ENCODE measurements at places on chromosomes 7 and 10.

GRCh38 chr7:21912305-21912704 is 33.4 kb downstream of the CDCA7L start:
- DNase-seq = no peak

GRCh38 chr7:24054236-24054635 is 229.8 kb upstream of the NPY start:
- no peak for DNase-seq

GRCh38 chr10:78774999-78775711 is 293.6 kb upstream of the ZMIZ1 start:
- DNase-seq = no peak

GRCh38 chr7:107955394-107955793 is 47.6 kb downstream of the LAMB1 start:
- no peak for DNase-seq

GRCh38 chr10:36349445-36350078 is 707.5 kb upstream of the FZD8 start:
- DNase-seq = no peak

DNA sequence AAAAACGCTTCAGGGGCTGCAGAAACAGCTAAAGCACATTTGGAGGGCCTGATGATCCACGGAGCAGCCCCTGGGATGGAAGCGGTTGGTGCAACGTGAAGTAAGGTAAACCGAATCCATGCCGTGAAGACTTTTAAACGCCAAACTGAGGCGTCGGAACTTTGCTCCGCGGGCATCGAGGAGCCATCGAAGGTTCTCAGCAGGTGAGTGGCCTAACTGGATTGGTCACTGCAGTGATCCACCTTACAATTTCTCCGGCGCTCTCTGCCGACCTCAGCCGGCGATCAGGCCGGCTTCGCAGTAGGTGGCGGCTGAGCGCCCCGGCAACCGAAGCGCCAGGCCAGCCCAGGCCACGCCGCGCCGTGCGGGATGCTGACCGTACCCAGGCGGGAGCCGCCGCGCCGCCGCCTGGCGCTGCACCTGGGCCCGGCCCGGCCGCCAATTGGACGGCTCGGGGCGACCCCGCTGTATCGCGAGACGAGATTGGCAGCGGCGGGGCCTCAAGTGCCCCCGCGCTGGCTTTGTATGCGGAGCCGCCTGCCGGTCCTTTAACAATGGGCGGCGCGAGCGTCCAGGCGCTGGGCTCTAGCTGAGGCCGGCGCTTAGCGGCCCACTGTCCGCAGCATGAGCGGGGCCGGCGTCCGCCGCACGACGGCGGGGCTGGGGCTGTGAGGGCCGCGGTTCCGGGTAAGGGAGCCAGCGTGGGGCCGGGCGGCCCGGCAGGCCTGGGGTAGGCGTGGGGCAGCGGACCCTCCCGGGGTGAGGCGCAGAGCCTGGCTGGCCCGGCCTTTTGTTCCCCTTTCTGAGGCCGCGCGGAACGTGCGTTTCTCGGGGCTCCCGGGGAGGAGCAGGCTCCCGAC is at the start of gene CCNJ:
Gene CCNJ, plus strand, starts transcription at position 551 of the 860 bp plus-strand sequence. CDS start 811 bp downstream, outside the sequence.
- peak; percentile 89 for DNase-seq

- no peak for DNase-seq
Observed at GRCh38 chr7:73876973-73877372, 16.0 kb downstream of the TMEM270 start.

GRCh38 chr7:87188930-87189329 is 30.6 kb downstream of the TMEM243 start:
- no peak for DNase-seq

GRCh38 chr7:107404740-107405537 is 64.9 kb upstream of the GPR22 start:
- no peak for DNase-seq

DNA sequence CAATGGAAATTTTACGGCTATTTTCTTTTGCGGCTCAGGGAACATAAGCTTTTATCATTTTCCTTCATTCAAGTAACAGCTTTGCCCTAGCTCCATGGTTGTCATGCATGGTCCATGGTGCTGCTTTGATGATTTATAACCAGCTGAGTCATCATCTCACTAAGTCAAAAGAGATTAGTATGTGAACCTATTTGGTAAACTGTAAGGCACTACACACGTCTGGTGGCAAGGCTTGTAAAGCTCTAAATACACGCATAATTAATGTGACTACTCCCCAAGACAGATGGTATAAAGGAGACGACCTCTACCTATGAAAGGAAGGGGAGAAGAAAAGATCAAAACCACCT is 340.2 kb downstream of the KCNMA1 start:
- no peak for DNase-seq
